ENCODE measurements at places on chromosomes 3 and 15.

DNA sequence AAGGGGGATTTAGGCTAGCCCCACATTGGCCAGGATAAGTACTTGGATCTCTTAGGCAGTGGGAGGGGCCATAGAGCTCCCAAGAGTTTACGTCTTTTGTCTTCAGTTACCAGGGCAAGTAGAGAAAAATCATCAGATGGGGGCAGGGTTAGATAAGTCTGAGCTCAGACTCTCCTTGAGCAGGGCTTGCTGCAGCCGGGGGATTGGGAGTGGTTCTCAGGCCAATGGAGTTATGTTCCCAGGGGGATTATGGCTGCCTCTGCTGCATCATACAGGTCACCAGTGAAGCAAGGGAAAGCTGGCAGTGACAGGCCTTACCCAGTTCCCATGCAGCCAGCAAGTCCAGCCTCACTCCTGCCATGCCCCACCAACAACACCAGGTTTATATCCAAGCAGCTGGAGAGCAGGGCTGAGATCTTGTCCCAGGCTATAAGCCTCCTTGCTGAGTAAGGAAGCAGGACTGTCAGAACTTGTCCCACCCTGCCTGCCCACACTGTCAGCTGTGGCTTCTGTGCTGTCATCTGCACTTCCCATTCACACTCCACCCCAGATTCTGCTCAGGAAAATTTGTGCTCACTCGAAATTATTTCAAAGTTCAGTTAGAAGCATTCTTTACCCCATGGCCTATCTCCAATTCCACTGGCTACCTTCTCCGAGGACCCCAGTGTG lies 215.3 kb downstream of the FAM43A start:
- no peak for DNase-seq

DNA sequence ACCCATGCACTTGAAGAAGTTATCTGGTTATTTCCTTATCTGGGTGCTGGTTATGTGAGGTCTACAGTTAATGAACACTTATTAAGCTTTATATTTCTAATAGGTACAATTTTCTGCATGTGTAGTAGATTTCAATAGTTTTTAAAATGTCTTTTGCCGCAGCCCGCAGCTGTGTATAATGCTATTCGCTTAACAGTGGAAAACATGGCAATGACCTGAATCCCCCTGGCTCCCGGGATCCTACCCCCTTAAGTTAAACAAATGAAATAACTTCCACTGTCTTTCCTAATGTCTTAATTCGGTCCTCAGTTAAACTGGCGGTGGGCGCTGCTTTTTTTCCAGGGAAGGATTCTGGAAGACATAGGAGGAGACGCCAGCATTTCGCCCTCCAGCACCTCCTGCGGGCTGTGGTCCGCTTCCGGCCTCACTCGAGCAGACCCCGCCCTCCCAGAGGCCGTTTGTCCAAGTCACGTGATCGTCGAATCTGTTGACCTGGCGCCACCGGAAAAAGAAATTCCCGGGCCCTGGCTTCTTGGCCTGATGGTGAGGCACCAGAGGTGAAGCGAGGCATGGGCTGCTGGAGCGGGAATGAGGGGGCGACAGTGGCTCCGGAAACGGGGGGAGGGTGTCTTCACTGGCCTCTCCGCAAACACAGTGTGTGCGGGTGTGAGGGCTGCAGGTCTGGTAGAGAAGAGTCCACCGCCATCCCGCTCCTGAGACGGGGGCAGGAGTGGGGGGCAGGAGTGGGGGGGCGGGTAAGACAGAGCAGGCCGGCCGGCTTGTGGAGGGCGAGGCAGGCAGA lies 45.6 kb upstream of the CSPG4 start:
- DNase-seq, result peak; percentile 62

DNA sequence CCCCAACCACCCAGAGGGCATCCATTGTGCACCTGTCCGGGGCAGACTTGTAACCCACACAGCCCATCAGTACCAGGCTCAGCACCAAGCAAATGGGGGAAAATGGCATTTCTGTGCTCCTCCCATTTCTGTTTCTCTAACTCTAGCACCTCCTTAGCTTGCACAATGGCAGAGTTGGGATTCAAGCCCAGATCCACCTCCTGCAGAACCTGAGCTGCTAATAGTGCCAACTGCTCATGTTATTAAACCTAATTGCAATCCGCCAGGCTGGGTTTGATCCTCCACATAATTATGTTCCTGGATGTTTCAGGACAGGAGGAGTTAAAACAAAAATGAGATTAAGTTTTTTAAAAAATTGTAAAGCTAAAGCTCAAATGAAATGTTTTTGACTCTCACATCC lies 235.0 kb downstream of the OCA2 start:
- no peak for DNase-seq

DNA sequence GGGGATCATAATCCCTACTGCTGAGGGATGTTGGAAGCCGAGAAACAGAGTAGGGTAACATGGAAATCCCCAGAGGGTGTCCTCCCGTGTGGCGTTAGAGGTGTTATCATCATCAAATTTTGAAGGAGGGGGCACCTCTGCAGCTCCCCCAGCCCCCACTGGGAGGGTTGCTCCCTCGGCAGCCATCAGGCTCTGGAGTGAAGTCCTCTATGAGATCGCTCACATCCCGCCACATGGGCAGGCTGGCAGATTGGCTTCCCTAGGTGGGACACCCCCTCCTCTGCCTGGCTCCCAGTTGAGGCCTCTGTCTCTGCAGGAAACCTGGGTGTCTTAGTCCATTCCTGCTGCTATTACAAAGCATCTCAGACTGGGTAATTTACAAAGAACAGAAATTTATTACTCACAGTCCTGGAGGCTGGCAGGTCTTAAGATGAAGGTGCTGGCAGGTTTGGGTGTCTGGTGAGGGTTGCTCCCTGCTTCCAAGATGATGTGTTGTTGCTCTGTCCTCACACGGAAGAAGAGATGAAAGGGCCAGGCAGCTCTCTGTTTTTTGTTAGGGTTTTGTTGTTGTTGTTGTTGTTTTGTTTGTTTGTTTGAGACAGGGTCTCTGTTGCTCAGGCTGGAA lies 120.5 kb downstream of the NUP210 start:
- no peak for DNase-seq

GRCh38 chr15:62895905-62896316 lies 146.6 kb upstream of the TPM1 start:
- DNase-seq, result no peak

DNA sequence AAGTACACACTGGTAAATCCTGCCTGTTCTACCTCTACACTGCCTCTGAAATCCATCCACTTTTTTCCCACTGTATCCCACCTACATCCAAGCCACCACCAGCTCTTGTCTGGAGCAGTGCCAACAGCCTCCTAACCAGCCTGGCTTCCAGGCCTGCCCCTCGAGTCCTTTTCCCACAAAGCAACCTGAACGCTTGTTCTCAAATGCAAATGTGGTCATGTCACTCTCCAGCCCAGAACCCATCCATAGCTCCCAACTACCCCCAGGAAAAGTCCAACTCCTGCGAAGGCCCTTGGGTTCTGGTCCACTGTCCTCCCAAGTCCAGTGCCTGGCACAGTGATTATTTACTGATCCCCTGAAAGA lies 83.8 kb downstream of the SEMA5B start:
- no peak for DNase-seq

GRCh38 chr15:31452595-31453557 lies 126.2 kb downstream of the KLF13 start:
- no peak for DNase-seq

GRCh38 chr3:197186887-197187588 lies 111.4 kb downstream of the DLG1 start:
- no peak for DNase-seq

DNA sequence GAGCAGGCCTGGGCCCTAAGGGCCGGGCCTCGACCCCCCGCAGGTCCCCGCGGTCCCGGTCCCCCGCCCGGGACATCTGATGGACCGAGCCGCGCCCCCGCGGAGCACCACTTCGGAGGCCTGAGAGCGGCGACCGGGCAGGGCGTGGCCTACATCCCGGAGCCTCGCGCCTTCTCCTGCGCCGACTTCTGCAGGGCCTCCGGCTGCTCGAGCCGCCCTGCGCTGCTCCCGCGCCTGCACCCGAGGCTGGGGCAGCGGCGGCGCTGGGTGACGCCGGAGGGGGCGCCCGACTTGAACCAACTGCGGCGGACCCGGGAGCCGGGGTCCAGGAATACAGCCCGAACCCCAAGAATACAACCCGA lies 14.9 kb upstream of the GP9 start:
- peak; percentile 32 for DNase-seq

- DNase-seq, result peak; percentile 42
These were observed 769 bp downstream of the C2CD4A start for GRCh38 chr15:62067448-62068044.

DNA sequence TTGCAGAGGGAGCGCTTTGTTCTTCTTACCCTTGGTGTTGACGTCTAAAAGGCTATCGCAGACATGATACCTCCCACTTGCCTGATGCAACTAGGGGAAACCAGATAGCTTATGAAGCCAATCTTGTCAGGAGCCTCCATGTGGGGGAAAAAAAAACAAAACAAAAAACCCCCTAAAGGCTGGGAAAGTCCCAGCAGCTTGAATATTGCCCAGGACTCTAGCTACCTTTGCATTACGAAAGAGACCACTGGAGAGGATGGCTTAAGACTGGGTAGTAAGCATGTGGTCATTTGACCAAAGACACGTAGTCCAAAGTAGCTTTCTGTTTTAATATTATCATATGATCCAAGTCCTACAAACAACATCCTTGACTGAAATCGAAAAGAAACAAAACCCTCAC lies 120.7 kb upstream of the WNT5A start:
- no peak for DNase-seq

DNA sequence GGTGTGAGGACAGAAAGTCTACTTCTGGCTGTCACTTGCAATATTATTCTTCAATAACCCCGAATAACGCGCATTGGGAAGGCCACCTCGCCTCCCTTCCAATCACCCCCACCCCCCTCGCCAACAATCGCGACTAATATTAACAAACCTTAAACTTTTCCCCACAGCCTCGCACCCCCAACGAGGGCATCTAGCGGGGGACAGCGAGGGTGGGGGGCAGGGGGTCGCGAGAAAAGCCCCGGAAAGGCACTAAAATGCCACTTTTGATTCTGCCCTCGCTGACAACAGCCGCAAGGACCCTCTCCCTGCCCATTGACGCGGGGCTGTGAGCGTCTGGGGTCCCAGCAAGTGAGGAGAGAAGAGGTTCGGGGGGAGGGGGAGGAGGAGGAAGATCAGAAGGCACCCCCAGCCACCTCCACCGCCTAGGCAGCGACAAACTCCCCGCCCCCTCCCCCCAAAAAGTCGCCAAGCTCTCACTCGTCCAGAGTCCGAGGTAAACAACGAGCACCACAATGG lies 868 bp downstream of the SATB1 start:
- peak; percentile 25 for DNase-seq

DNA sequence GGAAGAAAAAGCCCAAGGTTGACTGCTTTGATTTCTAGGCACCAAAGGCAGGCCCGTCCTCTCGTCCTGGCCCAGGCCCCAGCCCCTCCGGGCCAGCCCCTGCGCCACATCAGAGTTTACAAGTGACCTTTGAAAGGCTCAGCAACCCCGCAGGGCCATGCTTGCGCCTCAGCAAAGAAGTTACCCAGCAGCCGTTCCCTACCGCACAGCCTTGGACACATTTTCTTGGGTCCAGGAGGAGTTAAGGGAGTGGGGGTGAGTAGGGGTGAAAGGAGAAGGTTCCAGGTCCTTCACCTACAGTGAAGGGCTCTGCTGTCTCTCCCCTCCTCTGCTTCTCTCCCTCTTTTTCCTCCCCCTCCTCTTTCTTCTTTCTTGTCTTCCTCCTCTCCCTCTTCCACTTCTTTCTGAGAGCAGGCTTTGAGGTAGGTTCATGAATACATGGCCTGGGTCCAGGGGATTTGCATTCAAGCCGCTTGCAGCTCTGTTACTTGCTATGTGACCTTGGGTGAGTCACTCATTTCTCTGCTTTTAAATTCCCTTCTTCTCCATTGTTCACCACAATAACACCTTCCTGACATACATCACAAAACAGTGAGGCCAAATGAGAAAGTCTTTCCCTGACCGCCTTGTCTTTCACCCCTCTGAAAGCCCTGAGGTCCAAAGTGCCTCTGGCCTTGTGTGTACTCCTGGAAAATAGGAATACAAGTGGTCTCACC lies 223.3 kb upstream of the TPRG1 start:
- no peak for DNase-seq

- DNase-seq, result no peak
These were observed 24.8 kb upstream of the RIOX2 start for GRCh38 chr3:97996988-97997387.

GRCh38 chr3:11390411-11391131 lies 118.4 kb downstream of the ATG7 start:
- DNase-seq, result no peak

DNA sequence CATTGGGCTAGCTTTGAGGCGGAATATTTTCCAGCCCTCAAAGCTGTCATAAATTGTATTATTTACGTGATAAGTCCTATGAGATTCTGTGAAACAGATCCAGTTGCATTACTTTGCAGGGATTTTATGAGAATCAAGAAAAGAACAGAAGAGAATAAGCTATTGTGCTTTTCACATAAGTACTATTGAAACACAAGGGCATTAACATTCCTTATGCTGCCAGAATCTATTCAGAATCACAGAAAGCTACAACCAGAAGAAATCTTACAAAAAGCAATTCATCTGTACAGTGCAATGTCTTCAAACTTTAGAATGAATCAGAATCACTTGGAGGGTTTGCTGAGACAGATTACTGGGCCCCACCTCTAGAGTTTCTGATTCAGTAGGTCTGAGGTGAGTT lies 10.6 kb upstream of the CACNA1D start:
- no peak for DNase-seq

DNA sequence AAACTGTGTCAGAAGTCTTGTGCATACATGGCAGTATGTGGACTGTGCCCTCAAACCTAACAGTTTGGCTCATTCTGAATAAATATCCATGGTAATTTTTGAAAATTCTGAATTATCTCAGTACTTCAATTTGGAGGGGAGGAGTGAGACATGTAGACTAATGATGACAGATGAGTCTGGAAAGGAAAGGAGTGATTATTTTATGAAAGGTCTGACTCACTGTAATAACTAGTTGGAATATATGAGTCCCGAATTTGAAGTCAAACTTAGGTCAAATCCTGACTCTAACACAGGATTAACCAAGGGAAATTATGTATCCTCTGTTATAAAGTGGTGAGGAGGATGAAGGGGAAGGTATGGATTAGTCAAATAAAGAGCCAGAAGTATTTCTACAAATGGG lies 38.6 kb downstream of the SUCNR1 start:
- DNase-seq, result no peak

DNA sequence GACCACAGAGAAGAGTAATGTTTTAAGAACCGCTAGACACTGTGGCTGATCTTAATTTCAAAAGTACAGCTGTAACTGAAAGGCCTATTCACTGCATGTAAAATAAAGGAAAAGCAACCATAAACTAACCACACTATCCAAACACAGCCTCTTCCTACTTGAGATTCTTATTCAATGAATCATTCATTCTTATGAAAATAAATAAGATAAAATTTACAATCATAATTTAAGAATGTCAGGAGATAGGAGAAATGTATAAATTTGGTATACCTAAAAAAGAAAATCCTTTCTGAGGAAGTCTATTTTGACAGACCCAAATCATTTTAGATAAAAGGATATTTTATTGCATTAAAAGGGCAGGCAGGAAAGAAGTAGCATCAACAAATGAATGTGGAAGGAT lies 533.5 kb upstream of the ZNF385D start:
- DNase-seq, result no peak

GRCh38 chr3:197371591-197372046 lies 73.2 kb upstream of the DLG1 start:
- no peak for DNase-seq

All from activated naive CD4-positive, alpha-beta T cell treated with Interleukin-2 at 50 U/mL for 16 hours (primary cell).